Anterior cingulate cortex (tissue), 58 donors: ENCODE measurements at places on chromosomes 6 and 20.

DNA sequence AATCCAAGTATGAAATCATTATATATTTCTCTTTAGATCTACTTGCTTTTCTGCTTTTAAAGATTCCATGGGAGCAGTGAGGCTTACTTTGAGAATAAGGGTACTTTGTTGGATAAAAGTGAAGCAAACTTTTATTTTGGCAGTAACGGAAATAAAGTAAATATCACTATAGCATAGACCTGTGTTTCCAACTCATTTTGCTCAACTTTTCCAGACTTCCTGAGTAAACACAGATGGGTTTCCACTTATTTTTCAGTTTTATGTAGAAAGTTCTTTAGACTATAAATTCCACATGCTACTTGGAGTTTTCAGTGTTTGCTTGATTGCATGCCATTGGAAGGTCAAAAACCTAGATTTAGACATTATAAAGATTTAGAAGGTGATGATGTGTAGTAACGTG, 6.2 kb downstream of the STX16 start:
- no peak for DNase-seq

DNA sequence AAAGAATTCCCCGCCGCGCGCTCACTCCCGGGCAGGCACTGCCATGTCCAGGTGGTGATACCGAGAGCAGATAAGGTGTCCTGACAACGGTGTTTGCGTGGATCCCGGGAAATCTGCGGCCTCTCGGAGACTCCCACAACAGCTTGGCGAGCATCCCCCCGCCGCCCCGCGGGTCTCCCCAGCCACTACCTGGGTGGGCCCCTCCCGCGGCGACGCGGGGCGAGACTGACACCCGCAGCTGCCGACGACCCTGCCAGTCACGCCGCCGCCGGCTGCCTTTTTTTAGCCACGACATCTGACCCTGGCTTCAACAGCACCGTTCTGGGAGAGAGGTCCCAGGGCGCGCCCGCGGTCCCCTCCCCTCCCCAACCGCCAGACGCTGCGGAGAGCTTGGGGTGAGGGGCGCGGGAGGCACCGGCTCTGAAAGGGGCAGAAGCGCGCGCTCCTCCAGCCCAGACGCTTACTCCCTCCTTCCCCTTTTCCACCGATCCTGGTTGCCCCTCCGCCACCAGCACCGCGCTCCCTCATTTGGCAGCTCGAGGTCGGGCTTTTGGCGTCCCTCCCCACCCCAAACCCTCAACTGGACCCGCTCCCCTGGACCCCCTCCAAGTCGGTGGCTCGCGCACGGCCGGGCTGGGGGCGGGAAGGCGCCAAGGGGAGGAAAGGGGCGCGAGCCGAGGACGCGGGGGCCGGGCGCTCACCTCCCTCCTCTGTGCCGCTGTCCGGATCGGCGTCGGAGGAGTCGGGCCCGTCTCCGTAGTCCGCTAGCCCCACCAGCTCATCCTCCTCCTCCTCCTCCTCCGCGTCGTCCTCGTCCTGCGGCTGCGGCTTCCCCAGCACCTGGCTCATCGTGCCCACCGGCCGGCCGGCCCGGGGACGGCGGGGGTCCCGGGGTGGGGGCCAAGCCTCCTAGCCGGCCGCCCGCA, 665 bp downstream of the RRAGD start:
- no peak for DNase-seq

DNA sequence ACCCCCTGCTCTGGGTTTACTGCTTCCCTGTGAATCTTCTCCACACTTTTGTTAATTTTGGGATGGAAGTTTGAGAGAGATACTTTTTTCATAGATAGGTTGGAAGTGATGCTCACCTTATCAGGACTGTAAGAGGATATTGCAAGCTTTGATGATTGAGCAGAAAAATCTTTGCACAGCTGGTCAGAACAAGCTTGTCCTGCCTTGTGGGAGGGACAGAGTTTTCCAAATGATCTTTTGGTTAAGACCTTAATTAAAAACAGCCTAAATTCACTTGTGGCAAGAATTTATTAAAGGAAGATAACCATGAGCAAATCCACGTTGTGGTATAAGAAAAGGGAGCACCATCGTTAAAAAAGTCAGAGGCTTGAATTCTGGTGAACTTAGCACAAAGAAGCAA, 32.2 kb downstream of the E2F3 start:
- DNase-seq, result no peak

GRCh38 chr6:147103694-147104093, 100.5 kb upstream of the STXBP5 start:
- DNase-seq, result no peak
